DMS79 (cell line): ENCODE measurements at places on chromosomes 11 and 22.
A peak's percentile ranks its signal among the peaks of the same experiment; 100 is the strongest.

DNA sequence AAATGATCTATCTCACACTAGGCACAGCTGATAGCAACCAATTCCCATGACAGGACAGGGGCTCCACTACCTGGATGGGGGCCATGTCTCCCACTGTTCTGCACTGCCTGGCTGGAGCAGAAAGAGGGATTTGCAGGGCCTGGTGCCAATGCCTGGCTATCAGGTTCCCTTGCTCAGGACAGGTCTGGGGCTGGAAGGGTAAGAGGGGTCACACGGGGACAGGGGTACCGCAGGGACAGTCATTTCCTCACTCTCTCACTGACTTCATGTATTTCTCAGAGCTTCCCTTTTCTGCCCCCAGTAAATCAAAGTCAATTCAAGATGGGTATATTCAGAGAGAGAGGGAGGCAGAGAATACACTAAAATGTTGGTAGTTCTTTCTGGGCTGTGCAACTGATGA, 119.1 kb upstream of the CSNK2A3 start:
- DNase-seq: peak; percentile 35

DNA sequence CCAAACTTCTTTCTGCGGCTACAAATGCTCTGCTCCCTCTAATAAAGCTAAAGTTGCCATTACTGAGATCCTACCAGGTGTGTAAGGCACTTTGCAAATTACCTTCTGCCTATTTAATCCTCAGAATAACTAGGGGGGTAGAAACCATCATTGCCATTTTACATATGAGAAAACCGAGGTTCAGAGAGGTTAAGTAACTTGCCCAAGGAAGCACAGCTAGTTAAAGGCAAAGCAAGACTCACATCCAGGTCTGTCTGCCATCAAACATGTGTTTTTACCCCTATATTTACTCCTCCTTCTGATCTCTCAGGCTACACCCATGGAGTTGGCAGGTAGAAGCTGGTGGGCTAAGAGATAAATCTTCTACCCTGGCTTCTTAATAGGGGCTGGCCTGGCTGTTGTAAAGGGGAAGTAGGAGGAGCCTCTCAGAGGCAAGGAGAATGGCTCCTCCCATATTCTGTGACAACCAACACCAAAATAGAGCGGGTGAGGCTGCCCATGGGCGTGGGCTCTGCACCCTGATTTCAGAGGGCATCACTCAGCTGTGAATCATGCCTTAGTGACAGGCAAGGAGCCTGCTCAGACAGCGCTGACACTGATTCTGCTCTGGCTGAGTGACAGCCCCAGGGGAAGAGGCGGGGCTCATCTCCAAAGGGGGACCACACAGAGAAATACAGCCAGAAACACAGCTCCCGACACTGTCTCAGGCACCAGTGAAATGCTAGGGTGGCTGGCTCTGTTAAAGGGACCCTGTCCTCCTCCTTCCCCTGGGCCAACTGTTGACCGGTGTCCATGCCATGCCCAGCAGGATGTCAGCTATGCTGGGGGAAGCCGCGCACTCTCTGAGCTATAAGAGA, 106.8 kb downstream of the ABTB2 start:
- DNase-seq: no peak

DNA sequence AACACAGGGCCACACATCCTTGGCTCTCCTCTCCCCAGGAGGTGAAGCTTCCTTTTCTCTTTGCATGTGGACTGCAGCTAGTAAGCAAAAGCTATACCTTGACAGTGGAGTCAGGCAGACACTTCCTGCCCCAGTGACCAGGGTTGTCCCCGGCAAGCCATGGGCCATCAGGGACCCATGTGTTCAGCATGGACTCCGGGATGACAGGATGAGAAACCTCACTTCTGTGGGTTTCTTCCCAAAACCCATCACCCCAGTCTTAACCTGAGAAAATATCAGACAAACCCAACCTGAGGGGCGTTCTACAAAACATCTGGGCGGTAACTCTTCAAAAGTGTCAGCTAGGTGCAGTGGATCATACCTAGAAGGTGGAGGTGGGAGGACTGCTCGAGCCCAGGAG, 40.2 kb downstream of the GNB1L start:
- DNase-seq: no peak

DNA sequence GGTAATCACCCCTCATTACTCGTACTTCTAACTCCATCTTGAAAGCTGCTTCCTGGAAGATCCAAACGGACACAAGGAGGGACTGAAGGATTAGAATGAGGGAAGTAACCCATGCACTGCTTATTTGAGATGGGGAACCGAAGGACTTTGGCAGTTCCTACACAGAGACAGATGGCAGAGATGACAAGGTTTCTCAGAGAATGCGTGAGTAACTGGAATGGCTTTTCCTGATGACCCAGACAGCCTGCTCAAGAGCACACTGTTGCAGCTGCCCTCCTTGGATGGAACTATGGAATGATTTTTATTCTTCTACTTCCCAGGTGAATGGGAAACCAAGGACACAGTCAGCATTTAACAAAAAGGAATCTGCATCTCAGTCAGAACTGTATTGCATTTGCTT, 7.3 kb downstream of the KCNJ11 start:
- no peak for DNase-seq

GRCh38 chr11:86212019-86212611, 32.4 kb upstream of the EED start:
- no peak for DNase-seq
